Fibroblast of skin of scalp (primary cell): ENCODE measurements at places on chromosomes 5 and 9.

DNA sequence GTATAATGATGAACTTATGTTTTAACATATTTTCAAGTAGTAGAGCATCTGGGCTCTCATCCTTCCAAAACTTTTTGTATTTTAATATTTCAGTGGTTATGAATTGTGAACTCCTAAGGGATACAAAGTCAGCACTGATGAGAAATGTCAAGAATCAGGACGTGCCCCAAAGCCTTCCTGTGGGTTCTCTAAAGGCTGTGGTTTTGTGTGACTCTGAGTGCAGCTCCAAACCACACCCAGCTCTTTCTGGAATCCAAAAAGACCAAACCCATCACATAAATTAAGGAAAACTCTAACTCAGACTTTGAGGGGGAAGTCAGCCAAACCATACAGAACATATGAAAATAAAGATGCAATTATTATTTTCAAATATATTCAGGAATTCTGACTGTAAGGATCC is 40.8 kb upstream of the SMU1 start:
- DNase-seq = peak; percentile 93

DNA sequence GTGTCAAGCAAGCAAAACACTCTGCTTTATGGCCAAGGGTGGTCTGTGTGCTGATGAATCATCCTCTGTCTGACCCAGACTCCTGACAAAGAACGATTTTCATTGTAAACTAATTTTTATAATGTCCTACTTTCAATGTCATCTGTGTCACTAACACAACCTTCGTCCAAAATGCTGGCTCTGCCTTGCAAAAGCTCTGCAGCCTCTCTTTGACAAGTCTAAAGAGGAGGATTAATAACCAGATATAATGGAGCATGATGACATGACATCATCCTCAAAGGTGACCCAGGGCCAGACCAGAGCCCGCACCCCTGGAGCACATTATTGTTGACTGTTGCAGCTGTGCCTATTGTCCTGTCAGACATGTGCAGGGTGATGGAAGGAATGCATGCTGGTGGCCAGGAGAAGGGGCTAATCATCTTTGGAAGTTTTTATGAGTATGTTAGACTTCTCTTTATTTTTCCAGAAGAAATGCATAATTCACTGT is 589.4 kb downstream of the NR2F1-AS1 start:
- DNase-seq = no peak

DNA sequence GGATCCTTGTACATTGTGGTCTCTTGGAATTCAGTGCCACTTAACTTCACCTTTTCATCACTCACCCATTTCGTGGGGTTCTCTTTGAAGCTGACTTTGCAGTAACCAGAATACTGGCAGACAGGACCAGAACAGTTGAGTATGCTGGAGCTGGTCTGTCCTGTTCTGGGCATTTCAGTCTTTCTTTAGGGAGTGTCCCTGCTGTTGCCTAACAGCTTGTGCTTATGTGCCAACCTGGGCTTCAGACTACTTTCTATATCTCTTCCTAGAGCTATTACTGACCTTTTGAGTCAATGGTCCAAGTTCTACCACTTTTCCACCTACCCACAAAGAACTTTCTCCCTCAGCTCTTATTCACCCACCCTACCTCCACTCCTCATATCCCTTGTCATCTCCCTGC is 10.0 kb upstream of the INSL6 start:
- no peak for DNase-seq

DNA sequence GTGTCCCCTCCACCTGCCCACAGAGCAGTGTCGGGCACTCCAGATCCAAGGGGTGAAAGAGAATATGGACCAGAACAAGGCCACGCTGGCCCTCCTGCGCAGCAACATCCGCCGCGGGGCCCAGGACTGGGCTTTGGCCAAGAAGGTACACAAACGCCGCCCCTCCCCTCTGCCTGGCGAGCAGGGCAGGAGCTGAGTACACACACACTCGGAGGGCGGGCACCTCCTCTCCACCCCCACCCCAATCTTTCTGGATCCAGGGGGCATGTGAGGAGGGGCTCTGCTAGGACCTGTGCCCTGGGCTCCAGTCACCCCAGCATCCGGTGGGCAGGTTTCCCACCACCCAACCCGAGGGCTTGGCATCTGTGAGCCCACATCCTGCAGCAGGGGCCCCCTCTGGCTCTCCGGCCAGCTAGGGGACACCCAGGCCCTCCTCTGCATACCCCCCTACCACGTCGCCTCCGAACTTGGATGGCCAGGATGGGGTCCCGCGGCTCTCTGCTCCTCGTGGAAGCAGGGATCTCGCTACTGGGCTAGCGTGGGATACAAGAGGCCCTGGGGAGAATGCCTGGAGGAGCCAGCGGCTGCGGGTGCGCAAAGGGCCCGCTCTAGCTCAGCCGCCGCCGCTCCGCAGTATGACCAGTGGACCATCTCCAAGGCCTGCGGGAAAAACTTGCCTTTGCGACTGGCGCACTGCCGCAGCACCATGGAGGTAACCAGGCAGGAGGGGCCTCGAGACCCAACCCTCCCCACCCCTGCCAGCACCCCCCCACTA is 3.1 kb downstream of the CCDC183 start:
- no peak for DNase-seq

- peak; percentile 83 for DNase-seq
Measured at GRCh38 chr5:67287510-67288268, 91.1 kb upstream of the CD180 start.

DNA sequence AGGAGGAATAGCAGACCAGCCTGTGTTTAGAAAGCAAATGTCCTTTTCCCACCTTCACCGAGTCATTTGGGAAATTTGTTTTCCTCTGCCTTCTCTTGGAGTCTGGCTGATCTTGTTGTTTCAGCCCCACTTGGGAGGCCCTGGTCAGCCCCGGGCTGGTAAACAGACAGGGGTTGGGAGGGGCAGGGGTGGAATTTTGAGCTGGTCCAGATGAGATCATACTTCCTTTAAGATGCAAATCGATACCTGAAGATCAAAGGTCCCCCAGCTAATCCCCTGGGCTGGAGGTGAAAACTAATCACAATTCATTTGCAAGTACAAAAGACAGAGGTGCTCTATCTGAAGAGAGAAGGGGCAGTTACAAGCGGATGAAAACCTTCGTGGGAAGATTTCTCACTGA is 118.4 kb downstream of the PAPPA start:
- no peak for DNase-seq

DNA sequence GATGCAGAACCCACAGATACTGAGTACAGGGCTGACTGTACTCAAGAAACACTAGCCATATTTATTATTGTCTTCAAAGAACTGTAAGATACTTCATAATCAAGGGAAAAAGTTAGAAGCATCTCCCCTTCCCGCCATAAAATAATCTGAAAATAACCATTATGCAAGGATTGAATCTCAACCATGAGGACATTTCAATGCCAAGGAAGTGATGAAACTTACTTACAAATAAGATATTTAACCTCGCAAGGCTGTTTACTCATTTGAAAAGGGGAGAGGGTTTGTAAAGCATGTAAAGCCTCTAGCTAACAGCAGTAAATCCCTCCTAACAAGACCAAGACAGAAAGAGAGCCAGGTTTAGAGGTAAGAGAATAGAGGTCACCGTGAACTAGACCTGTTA is 6.3 kb downstream of the MYO10 start:
- no peak for DNase-seq

DNA sequence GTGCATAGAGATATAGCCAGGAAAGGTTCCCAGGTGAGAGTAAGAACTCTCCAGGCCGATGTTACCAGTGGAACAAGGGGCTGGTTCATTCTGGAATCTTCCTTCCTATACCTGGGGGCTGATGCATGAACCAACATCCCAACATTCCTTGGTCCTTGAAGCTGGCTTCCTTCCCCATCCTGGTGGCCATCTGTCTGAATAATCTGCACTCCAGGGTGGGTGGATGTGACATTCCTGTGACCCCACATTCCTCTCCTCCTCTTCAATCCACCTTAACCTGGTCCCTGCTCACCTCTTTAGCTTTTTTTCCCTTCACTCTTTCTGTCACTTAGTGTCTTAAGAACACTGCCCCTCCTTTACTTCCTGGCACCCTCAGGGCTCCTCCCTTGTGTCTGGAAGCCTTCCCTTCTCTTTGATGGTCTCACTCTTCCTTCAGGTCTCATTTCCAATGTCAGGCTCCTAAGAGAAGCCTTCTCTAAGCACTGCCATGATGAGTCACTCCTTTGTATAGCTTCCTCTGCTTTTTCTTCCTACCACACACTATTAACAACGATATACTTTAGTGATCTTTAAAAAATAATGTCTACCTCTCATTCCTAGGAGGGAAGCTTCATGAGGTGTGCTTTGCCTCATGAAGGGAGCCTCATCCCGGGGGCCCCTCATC is 80.3 kb downstream of the BOD1 start:
- DNase-seq = peak; percentile 10

- DNase-seq = no peak
Measured at GRCh38 chr9:70861797-70862196, 259.6 kb downstream of the TRPM3 start.

DNA sequence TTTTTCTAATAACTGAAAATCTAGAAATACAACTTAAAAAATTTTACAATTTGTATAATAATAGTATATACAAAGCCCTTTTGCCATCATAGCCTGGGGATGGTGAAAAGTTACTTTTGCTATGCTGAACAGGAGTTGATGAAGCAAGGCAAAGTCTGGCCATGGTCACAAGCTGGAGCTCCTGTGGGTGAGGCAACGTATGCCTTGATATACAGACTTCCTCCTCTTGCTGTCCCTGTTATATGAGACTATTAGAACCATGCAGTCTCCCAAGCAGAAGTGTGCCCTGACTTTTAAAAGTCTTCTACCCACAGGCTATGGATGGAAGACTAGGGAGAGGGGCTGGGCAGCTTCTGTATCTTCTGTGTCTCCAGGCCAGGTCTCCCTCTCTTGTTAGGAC is 15.7 kb downstream of the FAM151B start:
- no peak for DNase-seq

DNA sequence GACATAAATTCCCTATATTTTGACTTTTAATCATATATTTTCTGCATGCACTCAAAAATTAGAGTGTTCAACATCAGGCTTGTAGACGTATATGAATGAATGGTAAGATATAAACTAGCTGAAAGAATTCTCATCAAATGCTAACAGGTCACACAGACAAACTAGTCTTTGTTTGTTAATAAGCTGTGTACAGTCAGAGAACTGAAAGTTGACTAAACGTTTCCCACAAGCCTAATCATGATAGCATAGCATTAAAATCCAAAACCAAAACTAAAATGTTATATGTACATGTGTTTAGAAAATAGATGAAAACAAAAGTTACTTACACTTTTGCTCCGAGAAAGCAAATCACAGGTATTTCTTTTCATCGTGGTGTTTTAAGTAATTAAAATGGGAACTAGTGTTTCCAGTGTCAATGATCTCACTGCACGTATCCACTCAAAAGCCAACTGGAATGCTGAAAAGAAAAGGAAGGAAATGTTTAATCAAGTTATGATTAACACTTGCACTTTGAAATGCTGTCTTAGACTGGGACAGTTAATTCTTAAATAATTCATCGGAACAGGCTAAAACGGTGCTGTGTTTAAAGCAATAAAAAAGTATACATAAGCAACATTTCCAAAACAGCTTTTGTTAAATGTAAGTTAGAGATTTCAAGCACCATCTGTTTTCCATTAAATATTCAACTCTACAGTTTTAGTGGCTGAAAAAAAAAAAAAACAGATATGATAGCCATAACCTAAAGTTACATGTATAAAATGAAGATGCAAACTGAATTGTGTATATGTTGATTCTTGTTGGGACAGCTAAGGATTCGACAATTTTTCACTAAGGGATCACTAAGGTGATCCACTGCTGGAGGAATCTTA is 291.9 kb upstream of the PDE4D start:
- no peak for DNase-seq

GRCh38 chr9:136947955-136948510 is 3.0 kb downstream of the C8G start:
- DNase-seq = peak; percentile 32

GRCh38 chr9:29230931-29231330 is 1657.7 kb upstream of the C9orf72 start:
- no peak for DNase-seq

DNA sequence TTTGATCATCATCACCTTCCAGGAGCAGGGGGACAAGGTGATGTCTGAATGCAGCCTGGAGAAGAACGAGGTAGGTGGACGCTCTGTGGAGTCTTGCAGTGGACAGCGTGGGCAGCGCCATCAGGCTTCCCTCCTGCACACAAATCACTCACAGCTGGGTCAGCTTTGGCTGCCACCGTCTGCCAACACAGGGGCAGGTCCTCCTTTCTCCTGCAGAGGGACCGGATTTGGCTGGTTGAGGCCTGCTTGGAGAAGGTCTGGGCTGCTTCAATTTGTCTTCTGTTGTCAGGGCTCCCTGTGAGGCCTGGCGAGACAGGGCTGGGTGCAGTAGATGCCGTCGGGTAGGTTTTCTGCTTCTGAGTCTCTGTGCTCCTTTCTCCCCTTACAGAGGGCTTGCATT is 180.6 kb downstream of the CACNA1B start:
- no peak for DNase-seq

- DNase-seq = peak; percentile 35
Measured at GRCh38 chr5:174581479-174581878, 142.9 kb upstream of the MSX2 start.

DNA sequence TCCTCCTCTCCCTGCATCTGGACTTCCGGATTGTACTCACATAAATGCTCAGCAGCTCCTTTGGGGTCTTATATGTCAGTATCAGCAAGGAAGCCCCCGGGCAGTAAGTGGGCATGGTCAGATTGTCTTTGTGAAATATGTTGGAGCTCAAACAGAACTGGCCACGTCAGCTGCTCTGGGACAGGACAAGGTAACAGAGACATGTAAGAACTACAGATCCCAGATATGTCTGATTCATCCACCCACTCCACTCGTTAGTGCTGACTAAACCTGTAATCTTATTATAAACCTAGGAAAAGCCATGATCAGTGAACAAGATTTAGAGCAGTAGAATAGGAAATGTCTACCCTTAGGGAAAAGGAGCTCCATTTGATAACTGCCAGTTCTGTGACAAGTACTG is 561.8 kb downstream of the CETN3 start:
- no peak for DNase-seq

GRCh38 chr5:65482296-65482735 is 596 bp upstream of the ADAMTS6 start:
- peak; percentile 67 for DNase-seq

DNA sequence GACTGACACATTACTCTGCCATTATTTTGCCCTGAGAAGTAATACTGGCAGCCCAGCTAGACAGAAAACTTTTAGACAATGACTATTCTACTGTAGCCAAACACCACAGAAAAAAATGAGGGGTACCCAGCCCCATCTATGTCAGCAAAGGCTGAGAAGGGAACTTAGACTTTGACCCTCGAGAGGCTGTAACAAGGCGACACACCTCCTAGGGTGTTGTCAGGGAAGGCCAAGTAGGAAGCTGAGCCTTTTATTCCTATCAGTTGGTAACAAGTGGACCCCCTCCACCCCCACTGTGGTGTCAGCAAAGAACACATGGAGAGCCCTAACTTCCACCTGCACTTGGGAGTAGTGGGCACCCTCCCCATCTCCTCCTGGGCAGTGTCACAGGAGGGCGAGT is 55.6 kb downstream of the SPTLC1 start:
- DNase-seq = no peak

- peak; percentile 63 for DNase-seq
Measured at GRCh38 chr9:88732128-88732527, 197.2 kb downstream of the NXNL2 start.
